Activated CD4-positive, alpha-beta T cell treated with anti-CD3 and anti-CD28 coated beads, Interleukin-2, amount 50 U/mL, for 16 hours (primary cell): ENCODE measurements at places on chromosomes 6 and 20.
A peak's percentile ranks its signal among the peaks of the same experiment; 100 is the strongest.

- peak; percentile 17 for DNase-seq
Observed at GRCh38 chr6:6516666-6517458, 71.7 kb upstream of the LY86 start.

DNA sequence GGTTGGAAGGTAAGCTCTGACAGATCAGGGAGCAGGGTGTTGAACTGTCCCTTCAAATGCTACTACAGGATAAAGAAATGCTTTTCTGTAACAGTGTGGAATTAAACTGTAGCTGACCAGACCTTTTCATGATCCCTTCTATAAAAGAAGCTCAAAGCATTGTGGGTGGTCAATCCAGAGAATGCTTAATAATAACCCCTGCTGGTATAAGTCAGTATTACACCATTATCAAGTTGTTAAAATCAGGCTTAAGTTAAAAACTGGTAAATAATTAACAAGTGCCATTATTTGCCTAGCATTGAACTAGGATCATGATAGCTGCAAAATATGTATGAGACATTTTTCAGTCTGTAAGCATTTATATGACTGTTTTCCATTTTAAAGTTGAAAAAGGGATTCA lies 468.9 kb downstream of the PKHD1 start:
- DNase-seq = peak; percentile 3

DNA sequence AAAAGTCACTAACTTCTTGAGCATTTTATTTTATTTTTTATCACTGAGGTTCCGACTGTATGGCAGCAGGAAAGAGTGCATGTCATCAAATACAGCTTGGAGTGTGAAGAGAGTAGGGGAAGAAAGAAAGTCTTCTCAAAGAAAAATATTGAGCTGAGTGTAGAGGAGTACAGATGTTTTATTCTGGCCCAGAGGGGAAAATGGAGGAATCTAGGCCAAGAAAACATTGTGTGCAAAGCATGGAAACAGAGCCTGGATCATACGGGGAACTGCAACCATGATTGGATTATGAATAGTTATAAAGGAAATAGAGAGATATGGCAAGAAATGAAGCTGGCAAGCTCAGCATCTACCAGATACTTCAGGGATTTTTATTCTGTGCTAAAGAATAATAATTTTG lies 104.2 kb upstream of the SCGN start:
- no peak for DNase-seq

GRCh38 chr6:143062551-143062950 lies 1.9 kb downstream of the AIG1 start:
- DNase-seq = no peak

DNA sequence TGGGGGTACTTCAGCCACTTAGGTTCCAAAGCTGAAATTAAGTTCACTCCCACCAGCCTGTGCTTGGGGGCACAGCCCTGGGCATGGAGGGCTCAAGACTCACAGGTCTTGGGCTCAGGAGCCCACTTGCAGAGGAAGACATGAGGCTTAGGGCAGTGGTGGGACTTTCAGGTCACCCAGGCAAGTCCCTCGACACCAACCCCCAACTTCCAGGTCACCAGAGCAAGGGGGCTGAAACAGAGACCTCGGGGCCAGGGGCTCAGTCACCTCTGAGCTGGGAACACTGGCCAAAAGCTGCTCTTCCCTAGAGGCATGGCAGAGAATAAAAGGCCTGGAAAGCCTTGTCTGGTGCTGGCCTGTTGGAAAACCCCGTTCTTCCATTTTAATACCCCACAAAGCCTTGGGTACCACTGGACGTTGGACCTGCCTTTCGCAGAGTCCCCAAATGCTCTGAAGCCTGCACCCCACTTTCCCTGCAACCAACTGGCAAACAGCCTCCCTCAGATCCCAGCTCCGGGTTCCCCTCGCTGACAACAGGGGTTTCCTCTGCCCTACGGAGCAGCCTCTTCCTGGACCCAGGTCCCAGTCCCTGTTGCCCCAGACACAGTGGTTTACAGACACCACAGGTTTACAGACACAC lies 160.9 kb upstream of the PMEPA1 start:
- DNase-seq = no peak

DNA sequence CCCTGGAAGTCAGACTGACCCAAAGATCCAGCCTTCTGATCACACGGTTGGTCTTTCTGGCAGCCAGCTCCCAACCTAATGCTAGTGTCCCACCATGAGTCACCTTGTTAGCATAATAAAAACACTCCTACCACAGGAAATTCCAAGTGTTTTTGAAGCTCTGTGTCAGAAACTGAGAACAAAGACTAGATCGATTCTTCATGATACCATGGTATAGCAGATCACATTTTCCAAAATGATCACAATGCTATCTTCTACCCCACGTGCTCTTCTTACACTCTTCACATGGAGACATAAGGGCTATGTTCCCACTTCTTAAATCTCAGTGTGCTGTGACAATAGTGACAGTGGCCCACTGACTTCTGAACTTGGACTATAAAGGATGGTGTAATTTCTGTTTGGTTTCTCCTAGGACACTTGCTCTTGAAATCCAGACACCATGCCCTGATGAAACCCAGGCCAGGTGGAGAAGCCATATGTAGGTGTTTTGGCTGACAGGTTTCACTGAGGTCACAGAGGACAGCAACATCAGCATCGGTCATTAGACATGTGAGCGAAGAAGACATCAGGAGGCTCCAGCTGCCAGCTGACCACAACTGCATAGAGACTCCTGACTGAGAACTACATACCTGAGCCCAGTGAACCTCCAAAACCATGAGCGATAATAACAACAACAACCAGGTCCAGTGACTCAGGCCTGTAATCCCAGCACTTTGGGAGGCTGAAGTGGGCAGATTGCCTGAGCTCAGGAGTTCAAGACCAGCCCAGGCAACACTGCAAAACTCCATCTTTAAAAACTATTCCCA lies 57.5 kb downstream of the MKKS start:
- DNase-seq = no peak

DNA sequence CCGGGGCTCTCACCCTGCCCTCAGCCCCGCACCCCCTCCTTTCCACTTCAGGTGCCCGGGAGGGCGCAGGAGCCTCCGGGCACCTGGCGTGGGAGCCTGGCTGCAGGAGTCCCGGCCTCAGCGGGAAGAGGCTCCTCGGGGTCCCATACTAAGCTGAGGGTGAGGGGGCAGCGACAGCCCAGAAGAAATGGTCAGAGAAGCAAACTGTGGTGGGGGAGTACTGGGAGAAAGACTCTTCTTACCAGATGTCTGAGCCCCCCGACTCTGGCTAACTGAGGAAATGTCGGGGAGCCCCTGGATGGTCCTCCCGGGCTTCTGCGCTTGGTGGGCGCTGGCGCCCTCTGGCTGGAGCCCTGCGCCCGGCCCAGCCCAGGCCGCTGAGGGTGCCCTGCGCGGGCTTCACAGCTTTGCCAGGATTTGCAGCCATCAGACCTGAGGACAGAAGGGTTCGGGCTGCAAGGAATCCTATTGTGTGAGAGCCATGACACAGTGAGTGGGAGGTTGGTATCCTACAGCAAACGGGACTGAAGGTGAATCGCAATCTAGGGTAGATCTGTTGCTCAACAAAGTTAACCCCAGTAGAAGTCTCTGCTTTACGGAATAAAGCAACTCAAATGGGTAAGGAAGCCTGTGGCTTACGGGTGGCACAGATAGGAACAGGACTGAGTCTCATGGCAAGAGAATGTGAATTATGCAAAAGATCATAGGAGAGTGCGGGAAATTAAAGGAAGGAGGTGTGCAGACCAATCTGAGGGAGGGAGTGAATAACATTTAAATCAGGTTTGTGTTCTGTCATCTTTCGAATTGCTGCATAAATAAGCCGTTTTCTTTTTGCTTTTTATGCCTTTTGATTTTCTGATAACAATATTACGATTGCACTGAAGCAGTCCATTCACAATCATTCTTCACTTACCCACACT lies 639 bp upstream of the RCAN2 start:
- peak; percentile 10 for DNase-seq

GRCh38 chr6:159002432-159003155 lies 2.6 kb upstream of the RSPH3 start:
- no peak for DNase-seq

GRCh38 chr6:149003560-149003959 lies 256.7 kb downstream of the UST start:
- no peak for DNase-seq

DNA sequence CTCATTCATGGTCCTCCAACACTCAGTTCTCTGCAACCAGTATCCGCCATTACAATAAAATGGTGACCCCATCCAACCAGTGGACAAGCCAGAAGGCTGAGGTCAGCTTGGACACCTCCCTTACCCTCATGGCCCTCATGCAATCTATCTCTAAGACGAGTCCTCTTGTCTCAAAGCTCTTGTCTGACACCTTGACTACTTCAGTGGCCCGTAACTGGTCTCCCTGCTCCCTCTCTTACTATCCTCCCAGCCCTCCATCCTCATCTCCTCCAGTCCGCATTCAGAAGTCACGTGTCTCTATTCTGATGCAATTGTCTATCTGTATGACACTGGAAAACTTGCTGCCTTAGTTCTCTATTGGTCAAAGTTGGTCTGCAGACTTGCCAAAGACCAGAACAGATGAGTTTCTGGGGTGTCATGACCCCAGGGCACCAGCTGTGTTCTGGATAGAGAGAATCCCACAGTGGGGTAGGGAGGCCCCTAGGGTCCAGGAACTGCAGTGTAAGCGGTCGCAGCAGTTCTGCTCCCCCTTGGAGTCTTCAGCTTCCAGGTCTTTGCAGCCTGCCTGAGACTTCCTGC lies 59.6 kb upstream of the RNF24 start:
- no peak for DNase-seq

GRCh38 chr20:63117151-63117550 lies 98.8 kb downstream of the YTHDF1 start:
- DNase-seq = no peak

DNA sequence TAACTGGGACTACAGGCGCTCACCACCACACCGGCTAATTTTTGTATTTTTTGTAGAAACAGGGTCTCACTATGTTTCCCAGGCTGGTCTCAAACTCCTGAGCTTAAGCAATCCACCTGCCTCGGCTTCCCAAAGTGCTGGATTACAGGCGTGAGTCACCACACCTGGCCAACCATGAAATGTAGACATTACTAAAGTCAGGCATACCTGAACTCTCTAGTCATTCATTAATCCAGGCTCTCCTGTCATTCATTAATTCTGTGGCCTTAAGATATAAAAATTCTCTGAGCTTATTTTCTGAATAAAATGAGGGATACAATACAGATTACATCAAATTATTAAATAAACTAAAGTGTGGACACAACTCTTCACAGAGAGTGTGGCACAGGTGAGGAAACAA lies 159.7 kb downstream of the GMDS start:
- no peak for DNase-seq

GRCh38 chr6:117956386-117956785 lies 49.3 kb downstream of the SLC35F1 start:
- DNase-seq = no peak

GRCh38 chr6:81731814-81732213 lies 20.7 kb downstream of the TENT5A start:
- no peak for DNase-seq

DNA sequence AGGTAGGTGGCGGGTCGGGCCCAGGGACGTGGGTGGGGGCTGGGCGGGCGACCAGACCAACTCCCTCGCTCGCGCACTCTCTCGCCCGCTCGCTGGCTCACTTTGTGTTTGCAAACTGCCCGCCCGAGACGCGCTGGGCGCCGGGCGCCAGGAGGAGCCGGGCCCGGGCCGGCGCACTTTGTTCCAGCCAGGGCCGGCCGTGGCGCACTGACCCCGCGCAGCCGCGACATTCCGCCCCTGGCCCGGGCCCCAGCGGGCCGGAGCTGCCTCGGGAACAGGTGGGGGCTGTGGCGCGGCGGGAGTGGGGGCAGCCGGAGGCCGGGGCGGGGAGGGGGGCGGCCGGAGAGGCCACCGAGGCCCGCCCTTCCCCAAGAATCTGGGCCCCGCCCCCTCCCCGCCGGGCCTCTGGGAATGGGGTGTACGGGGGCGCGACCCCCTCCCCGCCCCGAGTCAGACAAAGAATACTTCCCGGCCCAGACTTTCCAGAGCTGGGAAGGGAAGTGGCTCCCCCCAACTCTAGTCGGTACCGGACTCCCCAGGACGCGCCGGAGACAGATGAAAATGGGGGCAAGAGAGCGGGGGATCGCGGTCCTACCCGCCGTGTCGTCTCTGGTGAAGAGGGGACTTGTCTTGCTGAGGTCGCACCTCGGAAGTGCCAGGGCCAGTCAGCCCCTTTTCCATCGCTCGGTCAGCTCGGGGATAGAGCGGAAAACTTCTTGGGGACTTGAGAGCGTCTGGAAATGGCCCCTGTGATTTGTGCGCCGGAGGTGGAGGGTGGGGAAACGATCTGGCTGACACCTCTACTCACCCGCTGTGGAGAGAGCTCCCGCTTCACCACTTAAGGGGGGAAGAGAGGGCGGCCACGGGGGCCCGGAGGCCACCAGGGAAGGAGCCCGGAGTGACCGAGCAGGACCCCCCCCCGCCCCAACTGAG lies 951 bp downstream of the FOXP4 start:
- DNase-seq = no peak

GRCh38 chr6:166559662-166560061 lies 26.8 kb downstream of the RAMACL start:
- DNase-seq = no peak

- peak; percentile 8 for DNase-seq
Observed at GRCh38 chr6:118354641-118355040, 193.5 kb upstream of the PLN start.

DNA sequence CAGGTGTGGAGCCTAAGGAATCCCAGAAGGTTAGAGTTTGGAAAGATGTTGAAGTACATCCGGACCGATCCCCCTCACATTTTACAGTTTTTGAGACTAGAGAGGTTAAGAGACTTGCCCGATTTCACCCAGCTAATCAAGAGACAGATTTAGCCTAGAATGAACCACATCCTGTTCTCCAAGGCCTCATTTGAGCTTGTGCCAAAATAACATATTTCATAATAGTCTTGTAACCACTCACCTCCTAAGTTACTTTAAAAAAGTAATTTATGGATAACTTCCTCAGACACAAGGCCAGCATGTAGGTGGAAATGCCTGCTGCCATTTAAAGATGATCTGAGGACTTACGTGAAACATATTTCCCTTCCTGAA lies 39.8 kb upstream of the ARHGAP18 start:
- peak; percentile 62 for DNase-seq

DNA sequence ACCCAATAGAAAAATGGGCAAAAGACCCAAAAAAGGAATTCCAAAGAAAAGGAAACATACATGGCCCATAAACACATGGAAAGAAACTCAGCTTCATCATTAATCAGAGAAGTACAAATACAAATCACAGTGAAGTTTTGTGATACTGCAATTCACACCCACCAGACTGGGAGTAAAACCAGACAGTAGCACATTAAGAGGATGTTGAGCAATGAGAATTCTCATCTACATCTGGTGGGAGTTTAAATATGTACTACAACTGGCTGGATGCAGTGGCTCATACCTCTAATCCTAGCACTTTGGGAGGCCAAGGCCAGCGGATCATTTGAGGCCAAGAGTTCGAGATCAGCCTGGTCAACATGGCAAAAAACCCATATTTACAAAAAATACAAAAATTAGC lies 125.7 kb upstream of the PHACTR1 start:
- DNase-seq = no peak
